ENCODE measurements at places on chromosomes 5 and 9.

DNA sequence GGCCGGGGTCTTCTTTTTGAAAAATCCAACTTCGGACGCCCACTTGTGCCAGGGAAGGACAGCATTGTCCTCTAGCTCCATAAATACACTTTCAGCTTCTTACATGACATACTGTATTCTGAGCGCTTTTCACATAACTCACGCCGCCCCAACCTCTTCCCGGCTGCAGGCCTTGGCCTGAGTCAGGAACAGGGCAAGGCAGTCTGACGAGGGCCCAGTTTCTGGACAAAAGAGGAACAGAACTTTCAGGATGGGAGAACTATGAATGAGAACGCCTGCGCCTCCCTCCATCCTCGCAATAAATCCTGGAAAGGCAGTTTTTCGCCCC is 650 bp downstream of the DCTN4 start:
- no peak for DNase-seq

- no peak for DNase-seq
Measured at GRCh38 chr9:76561900-76562299, 102.9 kb downstream of the GCNT1 start.

DNA sequence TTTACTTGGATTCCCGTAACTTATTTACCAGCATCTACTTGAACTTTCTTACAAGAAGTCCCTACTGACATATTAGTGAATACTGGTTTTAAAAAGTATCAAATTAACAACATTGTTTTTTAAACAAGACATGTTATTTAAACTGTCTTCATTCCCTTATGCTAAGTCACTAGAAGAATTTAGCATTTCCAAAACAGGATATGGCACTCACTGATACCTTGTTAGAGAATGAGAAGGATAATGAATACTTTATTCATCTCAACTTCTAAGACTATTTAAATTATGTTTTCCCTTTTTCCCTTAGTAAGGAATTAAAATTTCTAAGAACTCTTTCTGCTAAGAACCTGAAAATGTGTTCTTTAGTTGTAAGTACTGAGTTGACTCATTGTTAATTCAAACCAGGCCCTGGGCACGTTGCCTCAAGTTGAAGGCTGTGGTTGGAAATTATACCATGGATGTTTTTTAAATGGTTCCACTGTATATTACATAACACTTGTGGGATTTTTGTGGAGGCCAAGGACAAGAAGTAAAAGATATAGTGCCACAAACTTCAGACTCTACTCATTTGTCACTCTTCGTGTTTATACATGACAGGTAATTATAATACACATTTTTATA is 219.0 kb upstream of the EDIL3 start:
- no peak for DNase-seq

DNA sequence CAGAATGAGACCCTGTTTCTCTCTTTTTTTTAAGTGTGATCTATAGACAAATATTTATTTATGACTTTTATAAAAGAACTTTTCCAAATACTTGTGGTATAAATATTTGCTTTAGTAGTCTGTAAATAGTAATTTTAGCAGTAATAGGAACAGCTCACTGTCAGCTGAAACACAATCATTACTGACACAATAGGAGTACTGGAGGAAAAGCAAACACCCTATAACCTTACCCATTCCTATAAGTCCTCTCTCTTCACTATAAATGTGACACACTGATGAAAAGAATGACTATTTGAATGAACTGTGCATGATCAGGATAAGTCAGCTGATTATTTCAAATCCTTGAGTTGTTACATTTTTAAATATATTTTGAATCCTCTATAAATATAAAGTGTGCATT is 72.4 kb downstream of the CDH12 start:
- DNase-seq = no peak

- no peak for DNase-seq
Measured at GRCh38 chr5:133702791-133703770, 90.7 kb upstream of the FSTL4 start.

DNA sequence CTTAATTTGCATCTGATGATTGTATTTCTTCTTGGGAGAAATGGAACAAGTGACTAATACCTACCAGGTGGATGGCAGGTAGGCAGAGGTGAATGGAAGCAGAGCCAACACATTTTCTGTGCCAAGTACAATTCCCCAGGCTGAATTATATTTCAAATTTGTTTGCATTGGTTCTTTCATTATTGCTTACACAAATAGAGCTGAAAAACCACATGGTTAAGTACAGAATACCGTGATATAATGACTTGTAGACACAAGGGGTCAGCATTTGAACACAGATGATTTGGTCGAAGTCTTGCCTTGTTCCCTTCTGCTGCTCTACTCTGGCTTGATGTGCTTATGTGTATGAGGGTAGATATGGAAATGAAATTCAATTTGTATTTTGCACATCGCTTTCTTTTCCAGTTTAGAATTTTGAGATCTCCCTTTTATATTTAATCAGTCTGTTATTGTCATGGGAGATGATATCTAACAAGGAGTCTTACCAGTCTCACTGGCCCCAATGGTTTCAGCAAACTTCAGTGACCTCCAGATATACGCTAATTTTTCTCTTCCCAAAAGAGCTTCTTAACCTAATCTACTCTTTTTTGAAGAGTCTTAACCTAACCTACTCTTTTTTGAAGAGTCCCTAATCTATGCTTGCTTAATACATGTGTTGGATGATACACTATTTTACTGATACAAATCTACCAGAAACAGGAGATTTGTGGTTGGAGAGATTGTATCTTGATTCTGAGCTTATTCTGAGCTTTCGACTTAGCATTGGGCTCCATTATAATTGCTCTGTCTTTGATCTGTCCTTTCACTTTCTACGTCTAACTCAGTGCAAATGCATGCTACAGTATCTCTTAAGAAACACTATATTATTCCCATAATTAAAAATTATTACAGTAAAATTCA is 88.1 kb downstream of the PCSK1 start:
- DNase-seq = peak; percentile 26

DNA sequence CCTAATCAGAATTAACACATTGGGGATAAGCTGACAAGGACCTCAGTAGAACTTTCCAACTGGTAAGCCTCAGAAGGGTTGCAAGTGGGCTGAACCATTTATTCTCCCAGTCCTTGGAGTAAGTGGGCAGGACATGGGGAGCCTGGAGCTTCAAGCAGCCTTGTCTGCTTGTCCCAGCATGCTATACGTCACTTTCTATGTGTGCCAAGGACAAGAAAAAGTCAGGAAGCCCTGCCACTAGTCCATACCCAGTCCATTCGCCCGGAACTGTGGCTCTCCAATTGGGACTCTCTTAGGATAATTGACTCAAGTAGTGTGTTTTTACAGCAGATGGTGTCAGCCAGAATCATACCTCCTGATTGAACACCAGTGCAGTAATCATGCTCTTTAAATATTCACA is 62.6 kb upstream of the FRRS1L start:
- DNase-seq = no peak

DNA sequence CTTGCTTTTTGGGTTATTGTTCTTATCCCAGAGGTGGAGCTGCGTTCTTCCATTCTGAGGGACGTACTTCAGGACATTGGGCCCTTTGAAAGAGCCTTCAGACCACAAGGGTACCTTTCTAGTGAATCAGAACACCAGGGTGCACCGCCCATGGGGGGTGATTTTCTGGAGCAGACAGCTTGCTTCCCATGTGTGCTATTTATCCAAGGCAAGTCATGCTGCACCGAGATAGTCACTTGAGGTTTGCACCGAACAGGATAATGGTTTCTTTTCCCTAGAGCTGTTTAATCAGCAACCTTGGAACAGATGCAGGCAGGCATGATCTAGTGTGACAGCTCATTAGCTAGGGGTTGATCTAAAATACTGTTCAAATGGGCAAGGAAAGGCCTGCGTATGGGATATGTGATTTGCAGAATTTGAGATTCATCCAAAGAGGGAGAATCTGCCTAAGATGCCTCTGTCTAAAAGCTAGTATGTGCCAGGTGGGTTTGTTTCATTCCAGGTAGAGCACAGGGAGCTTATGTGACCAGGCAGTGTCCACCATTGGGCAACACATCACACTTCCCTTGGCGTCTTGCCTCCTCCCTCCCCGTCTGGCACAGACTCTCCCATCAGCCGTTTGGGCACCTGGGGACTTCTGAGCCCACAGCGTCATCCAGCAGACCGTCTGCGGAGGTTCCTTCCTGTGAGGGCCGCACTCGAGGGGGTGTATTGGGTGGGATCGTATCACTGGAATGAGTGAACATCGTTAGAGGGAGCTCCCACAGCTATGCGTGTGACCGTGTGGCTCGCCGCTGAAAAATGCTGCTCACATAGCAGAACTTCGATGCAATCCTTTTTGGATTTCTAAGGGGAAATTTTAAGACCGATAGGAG is 23.0 kb downstream of the ABL1 start:
- DNase-seq = peak; percentile 59

GRCh38 chr5:150122158-150122510 is 33.5 kb downstream of the PDGFRB start:
- DNase-seq = peak; percentile 72

- DNase-seq = no peak
Measured at GRCh38 chr5:53490747-53491146, 10.3 kb downstream of the FST start.

DNA sequence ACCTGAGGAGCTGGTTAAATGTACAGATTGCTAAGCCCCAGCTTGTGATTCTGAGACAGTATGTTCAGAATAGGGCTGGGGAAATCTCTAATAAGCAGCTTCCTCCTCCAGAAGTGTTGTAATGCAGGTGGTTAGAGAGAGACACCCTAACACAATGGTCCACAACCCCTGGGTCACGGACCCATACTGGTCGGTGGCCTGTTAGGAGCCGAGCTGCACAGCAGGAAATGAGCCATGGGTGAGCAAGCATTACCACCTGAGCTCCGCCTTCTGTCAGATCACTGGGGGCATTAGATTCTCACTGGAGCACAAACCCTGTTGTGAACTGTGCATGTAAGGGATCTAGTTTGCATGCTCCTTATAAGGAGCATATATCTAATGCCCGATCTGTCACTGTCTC is 61.8 kb downstream of the SLC36A1 start:
- no peak for DNase-seq

- no peak for DNase-seq
Measured at GRCh38 chr5:42994246-42994554, 45.9 kb downstream of the ANXA2R start.

DNA sequence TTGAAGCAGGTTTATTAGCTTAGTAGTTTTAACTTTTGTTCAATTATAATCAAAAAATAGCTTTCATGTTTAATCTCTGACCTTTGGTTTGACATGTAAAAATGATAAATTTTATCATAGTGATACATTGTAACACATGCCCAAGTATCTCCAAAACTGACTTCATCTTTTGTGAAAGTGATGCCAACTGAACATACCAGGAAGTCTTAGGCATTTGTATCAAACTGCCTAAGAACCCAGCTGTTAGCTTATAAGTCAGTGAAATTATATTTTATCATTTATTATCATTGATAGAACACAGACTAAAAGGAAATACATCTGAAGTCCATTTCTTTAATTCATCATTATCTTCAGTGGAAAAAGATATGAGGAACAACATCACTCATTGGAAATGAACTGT is 39.1 kb downstream of the NIPBL start:
- no peak for DNase-seq

- no peak for DNase-seq
Measured at GRCh38 chr9:27586304-27586703, 13.0 kb upstream of the C9orf72 start.
